ENCODE measurements at places on chromosomes 2 and 18.
A peak's percentile ranks its signal among the peaks of the same experiment; 100 is the strongest.

GRCh38 chr18:22557168-22557941 is 139.6 kb upstream of the CTAGE1 start:
- no peak for DNase-seq

DNA sequence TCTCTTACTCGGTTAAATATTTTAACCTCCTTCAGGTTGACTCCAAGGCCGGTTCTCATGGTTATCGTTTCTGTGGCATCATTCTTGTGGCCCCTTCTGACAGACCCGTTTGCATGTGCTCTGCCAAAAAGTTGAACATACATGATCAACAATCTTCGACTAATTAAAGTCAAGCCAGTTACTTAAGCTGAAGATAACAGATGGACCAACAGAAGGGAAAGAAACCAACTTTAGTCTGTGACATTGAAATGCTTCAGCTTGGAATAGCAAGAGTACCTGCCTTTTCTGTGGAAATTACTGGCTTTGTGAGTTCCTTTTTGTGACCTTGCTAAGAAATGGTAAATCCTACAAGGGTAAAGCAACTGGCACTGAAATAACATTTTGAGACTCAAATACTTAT is 1429.1 kb downstream of the LRP1B start:
- DNase-seq: no peak

DNA sequence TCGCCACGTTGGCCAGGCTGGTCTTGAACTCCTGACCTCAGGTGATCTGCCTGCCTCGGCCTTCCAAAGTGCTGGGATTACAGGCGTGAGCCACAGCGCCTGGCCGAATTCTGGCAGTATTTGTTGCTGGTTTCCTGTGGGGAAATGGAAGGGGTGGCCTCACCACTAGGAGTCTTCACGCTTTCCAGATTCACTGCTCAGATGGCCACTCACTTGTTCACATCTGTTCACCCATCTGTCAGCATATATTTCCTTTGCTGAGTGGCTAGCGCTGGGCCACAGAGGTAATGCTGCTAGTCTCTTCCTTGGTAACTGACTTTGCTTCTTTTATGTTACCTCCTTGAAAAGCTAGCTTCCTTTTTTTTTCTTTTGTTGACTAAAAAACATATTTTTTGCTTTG is 27.2 kb downstream of the TMEM177 start:
- no peak for DNase-seq

DNA sequence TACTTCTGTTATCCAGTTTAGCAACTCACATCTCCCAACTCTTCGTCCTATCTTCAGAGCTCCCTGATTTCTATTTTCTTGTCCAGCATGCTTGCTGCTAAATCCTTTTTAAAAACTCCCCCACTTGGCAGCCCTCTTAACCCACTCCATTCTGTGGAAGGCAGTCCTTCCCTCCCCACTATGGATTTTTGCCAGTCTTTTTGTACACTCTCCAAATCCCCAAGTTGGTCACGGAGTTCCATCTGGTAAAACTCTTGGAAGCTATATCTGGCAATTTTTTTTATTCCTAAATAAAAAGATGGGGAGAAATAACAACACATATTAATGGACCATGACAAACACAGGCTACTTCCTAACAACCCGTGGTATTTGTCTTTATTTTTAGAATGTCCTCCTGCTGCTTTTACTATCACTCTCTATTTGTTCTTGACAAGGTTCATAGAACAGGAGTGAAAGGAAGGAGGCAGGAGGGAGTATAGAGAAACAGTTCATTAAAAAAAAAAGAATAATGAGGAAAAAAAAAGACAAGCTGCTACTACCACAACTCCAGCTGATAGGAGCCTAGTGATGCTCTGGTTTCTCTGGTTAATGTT is 120.0 kb upstream of the THSD7B start:
- DNase-seq: peak; percentile 72

DNA sequence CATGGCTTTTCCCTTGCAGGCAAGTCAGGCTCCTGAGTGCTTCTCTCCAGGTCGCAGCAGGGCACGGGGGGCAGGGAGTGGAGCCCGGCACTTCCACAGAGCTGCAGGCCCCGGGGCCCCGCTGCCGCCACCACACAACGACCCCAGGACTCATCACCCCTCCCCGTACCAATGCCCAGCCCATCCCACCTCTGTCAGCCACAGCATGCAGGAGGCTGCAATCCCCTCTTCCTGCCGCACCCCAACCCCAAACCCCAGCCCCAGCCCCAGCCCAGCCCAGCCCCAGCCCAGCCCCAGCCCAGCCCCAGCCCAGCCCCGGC is 288.0 kb downstream of the NDUFA10 start:
- no peak for DNase-seq

DNA sequence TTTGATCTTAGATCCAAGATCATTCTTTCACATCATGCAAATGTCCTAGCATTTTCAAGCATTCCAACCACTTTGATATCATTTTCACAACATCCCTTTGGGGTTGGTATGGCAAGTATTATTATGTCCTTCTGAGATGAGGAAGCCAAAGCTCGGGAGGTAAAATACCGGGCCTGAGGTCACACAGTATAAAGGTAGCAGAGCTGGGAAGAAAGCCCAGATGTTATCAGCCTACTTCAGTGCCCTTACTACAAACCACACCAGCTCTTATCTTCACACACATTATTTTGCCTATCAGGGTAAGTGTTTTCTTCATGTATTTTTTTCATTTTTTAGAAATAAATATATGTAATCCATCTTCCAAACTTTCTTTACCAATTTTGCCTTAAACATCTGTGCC is 4.2 kb upstream of the B4GALT6 start:
- no peak for DNase-seq

DNA sequence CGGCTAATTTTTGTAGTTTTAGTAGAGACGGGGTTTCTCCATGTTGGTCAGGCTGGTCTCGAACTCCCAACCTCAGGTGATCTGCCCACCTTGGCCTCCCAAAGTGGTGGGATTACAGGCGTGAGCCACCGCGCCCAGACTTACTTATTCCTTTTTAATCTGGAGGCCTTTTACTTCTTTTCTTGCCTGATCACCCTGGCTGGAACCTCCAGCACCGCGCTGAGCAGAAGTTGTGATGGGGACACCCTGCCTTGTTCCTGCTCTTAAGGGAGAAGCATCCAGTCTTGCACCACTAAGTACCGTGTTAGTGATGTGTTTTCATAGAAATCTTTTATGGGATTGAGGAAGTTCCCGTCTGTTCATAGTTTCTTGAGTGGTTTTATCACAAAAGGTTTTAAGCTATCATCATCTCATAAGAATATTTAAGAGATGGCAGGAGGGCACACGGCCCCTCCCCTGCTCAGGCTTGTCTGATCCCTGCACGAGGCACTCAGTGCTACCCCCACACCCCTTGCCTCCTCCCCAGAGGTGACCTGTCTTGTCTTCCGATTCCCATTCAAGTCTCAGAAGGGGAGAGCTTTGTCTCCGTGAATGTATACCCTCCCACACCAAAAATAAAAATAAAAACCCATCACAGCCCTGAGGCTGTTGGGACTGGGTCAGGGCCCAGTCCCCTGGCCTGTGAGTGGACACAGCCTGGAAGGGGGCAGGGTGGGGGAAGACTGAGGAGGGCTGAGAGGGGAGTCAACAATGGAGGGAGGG is 65.3 kb upstream of the SMAD7 start:
- no peak for DNase-seq

GRCh38 chr18:46402396-46402795 is 254.6 kb downstream of the LOXHD1 start:
- no peak for DNase-seq

DNA sequence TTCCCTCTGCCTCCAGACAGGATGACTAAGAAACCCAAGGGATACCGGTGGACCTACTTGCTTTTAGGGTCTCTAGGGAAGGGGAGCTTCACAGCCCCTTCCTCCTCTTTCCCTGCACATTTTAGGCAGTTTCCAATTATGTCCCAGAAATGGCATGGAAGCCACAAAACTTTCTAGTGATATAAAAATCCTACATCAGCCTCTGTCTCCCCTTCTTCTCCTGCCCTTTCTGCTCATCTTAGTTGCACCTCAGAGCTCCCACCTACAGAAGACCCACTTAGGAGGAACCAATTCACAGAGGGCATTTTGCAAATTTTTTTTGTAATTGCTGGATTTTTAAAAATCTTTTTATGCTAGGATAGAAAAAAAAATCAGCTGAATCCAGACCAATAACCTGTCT is 263.1 kb downstream of the TNS1 start:
- DNase-seq: no peak

GRCh38 chr2:16066261-16067036 is 126.1 kb downstream of the MYCN start:
- DNase-seq: no peak

DNA sequence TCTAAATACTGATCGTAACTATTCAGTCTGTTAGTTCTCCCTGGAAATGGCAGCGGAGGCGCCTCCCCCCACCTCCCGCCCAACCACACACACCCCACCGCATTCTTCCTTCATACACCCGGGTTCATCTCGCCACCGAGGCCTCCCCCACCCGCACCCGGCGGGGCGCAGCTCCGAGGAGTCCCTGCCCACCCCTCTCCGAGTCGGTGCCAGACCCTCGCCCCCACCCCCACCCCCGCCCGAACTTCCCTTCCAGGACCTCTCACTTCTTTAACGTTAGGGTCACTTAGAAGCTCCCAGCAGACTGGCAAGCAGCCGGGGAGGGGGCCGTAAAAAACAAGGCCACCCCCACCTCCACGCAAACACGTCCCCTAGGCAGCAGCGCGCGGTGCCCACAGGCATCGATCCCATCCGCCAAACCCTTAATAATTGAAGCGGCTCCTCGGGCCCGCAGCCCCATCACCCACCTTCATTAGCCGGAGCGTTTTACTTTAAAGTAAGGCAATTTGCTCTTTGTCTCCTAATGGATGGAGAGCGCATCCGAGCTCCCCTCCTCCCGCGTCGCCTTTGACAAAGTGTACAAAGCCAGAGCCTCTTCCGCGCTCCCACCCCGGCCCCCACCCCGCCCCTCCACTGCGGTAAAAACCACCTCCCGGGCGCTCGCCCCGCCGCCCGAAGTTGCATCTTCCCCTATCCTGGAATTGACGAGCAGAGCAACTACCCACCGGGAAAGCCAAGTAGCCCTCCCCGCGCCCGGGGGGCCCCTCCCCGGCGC is 624 bp downstream of the ZNF516 start:
- peak; percentile 73 for DNase-seq

DNA sequence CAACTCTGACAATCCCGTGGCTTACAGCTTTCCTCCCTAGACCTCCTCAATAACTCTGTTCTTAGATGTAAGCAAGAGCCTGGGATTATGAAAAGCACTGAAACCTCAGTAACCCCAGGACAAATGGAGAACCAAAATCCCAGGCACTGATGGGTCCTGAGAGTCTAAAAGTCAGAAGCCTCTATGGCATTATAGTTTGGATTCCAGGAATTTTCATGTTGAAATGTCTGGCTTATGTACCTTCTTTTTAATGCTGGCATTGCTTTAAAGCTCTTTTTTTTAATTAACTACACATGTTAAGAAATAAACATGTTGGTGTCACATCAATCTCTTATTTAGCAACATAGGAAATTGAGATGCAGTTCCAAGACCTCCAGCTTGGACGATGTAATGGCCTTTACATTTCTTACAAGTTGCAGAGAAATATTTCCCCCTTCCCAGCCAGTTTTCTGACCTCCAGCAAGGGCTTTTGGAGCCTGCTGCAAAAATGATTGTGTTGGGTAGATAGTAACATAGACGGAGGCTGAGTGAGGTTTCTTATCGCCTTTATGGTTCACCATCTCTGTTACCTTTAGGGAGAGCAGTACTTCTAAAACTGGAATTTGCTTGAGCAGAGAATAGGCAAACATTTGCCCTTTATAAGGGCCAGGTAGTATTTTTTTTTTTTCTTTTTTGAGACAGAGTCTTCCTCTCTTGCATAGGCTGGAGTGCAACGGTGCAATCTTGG is 84.8 kb upstream of the RASGRP3 start:
- no peak for DNase-seq

- DNase-seq: no peak
Observed at GRCh38 chr2:202718614-202719013, 83.8 kb downstream of the FAM117B start.

- DNase-seq: no peak
Observed at GRCh38 chr18:27948986-27949385, 227.9 kb downstream of the CDH2 start.

Data from spinal cord (tissue), 10 donors.